ENCODE measurements at places on chromosomes 2 and 18.

DNA sequence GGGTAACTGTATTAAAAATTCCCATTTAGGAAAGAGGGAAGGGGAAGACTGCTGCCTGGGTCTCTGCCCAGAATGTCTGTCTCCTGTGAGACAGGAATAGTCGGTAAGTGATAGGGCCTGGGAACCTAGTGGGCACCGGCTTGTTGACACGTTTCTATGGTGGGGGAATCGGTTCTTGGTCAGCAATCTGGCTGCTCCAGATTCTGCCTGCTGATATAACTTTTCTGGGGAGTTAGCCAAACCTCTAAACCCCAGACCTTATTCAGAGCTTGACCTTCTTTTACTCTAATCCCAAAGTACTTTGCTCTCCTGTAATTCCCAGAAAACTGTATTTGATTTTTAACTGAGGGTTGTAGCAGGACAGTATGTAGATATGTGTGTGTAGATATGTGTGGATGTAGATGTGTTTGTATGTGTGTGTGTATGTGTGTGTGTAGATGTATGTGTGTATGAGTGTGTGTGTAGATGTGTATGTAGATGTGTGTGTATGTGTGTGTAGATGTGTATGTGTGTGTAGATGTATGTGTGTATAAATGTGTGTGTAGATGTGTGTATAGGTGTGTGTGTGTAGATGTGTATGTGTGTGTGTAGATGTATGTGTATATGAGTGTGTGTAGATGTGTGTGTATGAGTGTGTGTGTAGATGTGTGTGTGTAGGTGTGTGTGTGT is 61.8 kb upstream of the TXNDC2 start:
- no peak for DNase-seq

DNA sequence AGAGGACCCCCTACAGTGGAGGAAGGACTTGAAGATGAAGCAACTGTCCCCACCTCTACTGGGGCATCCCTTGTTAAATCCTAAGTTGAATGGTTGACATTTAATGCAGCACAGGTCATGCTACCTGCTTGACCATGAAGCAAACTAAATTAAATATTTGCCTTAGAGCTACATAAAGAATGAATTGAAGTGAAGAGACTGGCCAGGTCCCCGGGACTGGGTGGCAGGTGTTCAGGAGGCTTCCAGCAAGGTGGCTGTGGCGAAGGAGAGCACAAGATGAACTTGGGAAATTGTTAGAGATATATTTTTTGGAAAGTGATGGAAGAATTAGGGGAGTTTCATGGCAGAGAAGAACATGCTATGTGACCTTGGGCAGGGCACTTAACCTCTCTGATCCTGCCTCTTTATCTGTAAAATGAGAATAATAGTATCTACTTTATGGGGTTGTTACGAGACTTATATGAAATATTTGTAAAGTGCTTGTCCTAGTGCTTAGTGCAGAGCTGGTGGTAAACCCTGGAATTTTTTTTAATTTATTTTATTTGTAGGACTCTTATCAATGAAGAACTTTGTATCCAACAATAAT is 37.3 kb downstream of the EFR3B start:
- no peak for DNase-seq

DNA sequence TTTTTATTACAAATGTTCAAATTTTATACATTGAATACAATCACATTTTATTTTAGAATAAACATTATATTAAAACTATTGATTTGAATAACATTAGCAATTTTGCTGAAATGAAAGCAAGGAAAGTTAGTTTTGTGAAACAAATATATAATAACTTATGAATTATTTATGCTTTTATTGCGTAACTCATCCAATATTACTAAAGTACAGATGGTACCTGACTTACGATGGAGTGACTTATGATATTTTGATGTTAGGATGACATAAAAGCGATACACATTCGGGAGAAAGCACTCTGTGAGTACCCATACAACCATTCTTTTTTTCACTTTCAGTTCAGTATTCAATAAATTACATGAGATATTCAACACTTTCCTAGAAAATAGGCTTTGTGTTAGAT is 26.5 kb downstream of the GPR39 start:
- no peak for DNase-seq

DNA sequence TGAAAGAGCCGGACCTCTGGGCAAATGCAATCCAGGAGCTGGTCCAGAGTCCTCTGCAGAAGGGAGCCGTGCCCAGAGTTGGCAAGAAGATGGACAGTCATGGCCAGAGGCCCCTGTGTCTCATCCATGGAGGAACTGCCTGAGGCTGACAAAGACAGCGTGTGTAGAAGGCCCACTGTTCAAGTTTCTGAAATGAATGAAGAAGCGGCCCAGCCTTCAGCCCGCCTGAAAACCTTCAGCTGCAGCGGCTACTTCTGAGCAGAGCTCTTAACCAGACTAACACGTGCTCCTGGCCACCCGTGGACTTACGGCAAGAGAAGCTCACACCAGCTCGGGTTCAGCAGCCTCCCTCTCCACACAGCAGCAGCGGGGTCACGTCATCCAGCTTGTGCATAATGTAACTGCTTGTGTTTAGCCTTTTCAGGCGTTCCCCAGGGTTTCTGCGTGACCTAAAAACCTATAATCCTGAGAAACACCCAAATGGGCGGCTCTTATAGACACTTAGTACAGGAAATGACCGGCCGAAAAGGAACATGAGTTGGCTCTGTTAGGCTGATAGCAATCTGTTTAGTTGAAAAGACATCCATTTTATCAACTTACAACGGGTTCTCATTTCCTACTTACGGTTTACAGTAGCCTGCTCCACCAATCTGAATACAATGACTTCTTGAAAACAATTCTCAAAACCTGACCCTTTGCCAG is at the start of gene FAM124B:
Gene FAM124B (minus strand): TSS at position 467 of the 702 bp plus-strand sequence. CDS start 339 bp downstream, at position 128.
- DNase-seq: peak; percentile 62

- DNase-seq: no peak
These were observed 61.9 kb upstream of the CREB1 start for GRCh38 chr2:207467716-207468347.

DNA sequence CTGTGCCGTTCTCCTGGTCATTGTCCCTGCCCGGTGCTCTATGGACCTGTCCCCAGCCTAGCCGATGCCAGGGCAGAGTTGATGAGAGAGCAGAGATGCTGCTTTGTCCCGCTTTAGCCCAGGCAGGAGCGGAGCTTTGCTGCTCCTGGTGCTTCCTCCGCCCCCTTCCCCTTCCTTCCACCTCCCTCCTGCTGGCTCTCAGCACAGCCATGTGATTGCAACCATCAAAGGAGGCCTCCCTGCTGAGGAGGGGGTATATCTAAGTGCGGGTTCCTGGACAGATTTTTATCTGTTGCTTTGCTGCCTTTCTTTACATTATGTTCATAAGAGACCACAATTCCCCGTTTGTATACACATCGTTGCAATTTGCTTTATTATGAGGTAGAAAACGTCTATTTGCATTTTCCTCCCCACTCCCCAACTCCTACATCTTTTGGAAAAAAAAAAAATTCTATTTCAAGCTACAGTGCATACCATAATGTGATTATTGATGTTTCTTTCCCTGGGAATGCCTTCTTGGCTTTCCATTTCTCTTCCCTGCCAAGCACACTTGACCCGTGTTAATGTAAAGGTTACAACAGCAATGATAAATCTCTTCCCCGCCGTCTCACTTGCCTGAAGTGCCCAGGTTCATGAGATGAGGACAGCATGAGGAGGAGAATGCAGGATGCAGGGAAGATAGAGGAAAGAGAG is 25.4 kb downstream of the ALPK2 start:
- no peak for DNase-seq

All from Ammon's horn (tissue), 1 donor.